Myocyte (in vitro differentiated cells): ENCODE measurements at places on chromosomes 1 and 21. TPM values are rescaled to one million over a fixed set of nuclear protein-coding genes. Genes with fewer than 3 reads are reported as not detected.

The EFNA3 gene
- total RNA-seq: 0.56 and 0.88 TPM in 2 replicates

GRCh38 chr1:42272920-42273319 is 62.1 kb downstream of the FOXJ3 start:
- DNase-seq: no peak

- DNase-seq: peak; percentile 86
Observed at GRCh38 chr1:220910021-220910420, 30.8 kb downstream of the HLX start.

The SGIP1 gene
- 1.9 and 3.7 TPM in 2 replicates for total RNA-seq

DNA sequence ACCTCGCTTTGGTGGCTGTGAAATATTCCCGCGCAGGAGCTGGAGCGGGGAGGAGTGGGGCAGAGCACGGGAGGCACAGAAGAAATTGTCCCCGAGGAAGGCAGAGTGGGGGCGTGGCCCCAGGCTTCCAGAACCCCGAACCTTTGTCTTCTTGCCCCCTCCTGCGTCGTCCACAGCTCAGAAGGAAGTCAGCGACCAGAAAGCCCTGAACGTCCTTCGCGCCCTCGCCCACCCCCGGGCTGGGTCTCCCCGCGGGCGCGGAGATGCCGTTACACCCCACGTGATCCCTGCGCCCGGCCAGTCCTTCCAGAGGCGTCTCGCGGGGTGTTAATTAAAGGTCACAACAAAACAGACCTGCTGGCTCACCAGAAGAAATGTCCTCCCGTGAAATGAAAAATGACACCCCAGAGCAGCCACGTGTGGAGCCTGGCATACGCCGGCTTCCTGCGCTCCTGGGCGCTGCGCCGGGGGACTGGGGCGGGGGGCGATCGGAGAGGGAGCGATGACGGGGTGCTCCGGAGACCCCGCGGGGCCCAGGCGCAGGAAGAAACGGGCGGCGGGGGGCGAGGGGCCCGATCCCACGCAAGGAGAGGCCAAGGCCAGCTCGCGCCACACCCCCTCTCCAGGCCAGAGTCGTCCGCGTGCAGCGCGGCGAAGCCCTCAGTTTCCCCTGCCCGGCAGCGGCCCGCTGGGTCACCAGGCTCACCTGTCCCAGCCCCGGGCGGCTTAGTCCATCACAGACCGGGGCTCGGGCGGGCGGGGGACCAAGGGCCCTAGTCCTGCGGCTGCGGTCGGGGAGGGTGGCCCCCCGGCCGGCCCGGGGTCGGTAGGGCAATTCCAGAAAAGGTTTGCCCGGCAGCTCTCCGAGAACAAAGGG is 995 bp upstream of the KIF26B start:
- peak; percentile 32 for DNase-seq

The SELENBP1 gene
- 9.5 and 15.7 TPM in 2 replicates for total RNA-seq

The MAP3K21 gene
- total RNA-seq: 0.05 TPM in 1 of 2 replicates, not detected in the other

- DNase-seq: peak; percentile 24
Observed at GRCh38 chr1:43531107-43531905, 623 bp downstream of the PTPRF start.

The NUAK2 gene
- 0.70 and 0.88 TPM in 2 replicates for total RNA-seq

GRCh38 chr1:100152271-100152670 is 19.3 kb downstream of the TRMT13 start:
- DNase-seq: no peak

GRCh38 chr1:90340606-90341005 is 345.7 kb downstream of the ZNF326 start:
- DNase-seq: peak; percentile 12

The PRAMEF13 gene
- total RNA-seq: not detected in 2 replicates

GRCh38 chr1:92117526-92117925 is 37.4 kb downstream of the BTBD8 start:
- no peak for DNase-seq

GRCh38 chr1:168179438-168180147 is 831 bp downstream of the TIPRL start:
- DNase-seq: peak; percentile 23

The STK40 gene
- total RNA-seq: 18.1 and 18.2 TPM in 2 replicates

GRCh38 chr1:201893431-201893830 is 4.7 kb downstream of the SHISA4 start:
- no peak for DNase-seq

GRCh38 chr1:222975472-222976122 is 160.8 kb downstream of the DISP1 start:
- no peak for DNase-seq

GRCh38 chr21:44890338-44890931 is 16.9 kb upstream of the PTTG1IP start:
- no peak for DNase-seq

DNA sequence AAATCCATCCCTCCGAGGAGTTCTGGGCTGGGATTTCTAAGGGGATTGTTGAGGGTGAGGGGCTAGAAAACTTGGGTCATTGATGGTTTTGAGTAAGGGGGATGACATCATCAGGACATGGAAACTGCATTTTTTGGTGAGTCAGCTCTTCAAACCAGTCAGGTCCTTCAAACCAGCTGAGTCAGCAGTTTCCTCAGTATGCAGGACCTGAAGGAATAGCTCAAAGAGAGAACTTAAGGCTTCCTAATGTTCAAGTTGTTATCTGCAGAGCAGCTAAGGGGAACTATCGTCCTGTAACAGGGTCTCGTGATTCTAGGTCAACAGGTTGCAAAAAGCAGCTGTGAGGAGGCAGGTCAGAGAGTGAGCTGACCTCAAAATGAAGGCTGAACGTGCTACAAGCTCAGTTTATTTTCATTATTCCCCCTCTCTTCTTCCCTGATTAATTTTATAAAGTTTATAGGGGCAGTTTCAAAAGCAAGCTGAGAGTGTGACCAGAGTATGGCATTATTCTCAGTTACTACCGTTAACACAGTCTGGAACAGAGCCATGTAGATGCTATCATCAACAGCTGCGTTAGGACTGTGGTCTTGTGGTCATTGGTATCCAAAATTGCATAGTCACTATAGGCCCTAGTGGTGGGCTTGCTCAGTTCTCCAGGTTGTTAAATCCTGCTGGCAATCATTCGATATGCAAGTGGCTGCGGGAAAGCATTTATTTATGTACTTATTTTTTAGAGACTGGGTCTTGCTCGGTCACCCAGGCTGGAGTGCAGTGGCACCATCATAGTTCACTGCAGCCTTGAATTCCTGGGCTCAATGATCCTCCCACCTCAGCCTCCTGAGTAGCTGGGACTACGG is 10.7 kb upstream of the SDC3 start:
- DNase-seq: peak; percentile 89

- no peak for DNase-seq
Observed at GRCh38 chr1:172399756-172400721, 20.4 kb upstream of the C1orf105 start.

GRCh38 chr1:117341123-117341522 is 26.1 kb upstream of the MAN1A2 start:
- no peak for DNase-seq

DNA sequence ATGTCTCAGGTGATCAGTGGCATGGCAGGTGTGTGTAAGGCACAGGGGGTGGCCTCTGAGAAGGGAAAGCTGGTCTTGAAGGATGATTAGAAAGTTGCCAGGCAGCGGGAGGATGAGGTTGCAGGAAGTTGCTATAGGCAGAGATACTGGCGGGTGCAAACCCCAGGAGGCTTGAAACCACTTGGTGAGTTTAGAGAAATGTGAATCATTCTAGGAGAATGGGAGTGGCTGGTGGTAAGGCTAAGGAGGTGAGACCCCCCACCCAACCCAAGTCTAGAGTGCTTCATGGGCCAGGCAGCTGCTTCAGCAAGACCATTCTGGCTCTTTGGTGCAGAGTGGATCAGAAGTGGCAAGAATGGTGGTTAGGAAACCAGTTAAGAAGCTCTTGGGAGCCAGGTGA is 9.0 kb downstream of the SH2D2A start:
- DNase-seq: no peak

GRCh38 chr1:7644961-7645750 is 125.9 kb upstream of the VAMP3 start:
- DNase-seq: peak; percentile 24

The FAM72C gene
- 0.36 and 0.96 TPM in 2 replicates for total RNA-seq

GRCh38 chr1:45622524-45623394 is 1.1 kb downstream of the CCDC17 start:
- DNase-seq: no peak

GRCh38 chr1:7303554-7304317 is 467.4 kb upstream of the VAMP3 start:
- DNase-seq: no peak

DNA sequence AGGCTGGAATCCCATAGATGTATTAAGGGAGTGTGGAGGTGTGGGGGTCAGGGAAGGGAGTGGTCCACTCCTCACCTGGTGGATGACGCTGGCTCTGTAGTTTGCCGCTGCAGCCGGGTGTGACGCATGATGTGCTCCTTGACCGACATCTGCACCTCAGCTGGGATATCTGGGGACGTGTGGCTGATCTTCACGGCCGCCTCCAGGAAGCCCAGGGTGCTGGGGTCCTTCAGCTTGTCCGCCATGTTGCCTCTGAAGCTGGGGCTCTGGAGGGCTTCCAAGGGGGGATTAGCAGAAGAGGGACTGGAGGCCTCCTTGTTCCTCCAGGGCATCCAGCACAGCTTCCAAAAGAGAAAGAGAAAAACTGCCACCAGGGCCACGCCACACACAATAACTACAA is 14.1 kb downstream of the SYT6 start:
- no peak for DNase-seq

GRCh38 chr1:1399872-1400575 is 889 bp upstream of the CCNL2 start:
- DNase-seq: peak; percentile 79

The TCHHL1 gene
- total RNA-seq: not detected in 2 replicates

DNA sequence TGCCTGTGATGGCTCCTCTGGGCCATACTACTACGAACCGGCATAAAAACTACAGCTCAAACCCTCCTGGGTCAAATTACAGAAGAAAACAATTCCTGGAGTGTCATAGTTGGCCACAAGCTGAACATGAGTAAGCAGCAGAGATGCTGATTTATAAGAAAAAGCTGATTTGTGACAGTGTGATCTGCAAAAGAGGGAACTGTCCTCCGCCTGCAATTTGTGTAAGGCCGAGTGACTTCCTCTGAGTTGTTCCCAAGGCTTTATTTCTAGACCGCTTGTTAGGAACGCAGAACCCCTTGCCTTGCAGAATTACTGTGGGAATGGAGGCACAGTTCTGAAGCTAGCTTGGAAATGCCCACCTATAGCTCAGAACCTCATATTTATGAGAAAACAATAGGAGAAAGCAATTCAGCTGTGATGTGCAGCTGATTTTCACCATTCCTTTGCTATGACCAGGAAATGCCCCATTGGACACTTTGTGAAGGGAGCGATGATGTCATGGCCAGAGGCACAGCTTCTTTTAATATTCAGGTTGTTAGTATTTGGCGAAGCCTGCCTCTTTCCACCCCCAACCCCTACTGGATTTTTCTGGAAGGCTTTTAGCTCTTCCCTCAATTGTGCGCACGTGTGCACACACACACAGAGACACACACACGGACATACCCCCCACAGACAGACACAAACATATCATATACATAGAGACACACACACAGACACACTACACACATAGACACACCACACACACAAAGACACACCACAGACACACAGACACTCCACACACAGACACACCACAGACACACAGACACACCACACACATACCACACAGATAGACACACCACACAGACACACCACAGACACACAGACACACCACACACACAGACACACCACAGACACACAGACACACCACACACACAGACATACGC is 47.6 kb downstream of the IER5 start:
- peak; percentile 90 for DNase-seq

The NCMAP gene
- total RNA-seq: not detected in 2 replicates

- DNase-seq: no peak
Observed at GRCh38 chr1:30023339-30024022, 699.9 kb downstream of the MATN1 start.

The CELA3A gene
- 0.78 and 2.6 TPM in 2 replicates for total RNA-seq

The NCAM2 gene
- total RNA-seq: 0.53 and 1.8 TPM in 2 replicates

DNA sequence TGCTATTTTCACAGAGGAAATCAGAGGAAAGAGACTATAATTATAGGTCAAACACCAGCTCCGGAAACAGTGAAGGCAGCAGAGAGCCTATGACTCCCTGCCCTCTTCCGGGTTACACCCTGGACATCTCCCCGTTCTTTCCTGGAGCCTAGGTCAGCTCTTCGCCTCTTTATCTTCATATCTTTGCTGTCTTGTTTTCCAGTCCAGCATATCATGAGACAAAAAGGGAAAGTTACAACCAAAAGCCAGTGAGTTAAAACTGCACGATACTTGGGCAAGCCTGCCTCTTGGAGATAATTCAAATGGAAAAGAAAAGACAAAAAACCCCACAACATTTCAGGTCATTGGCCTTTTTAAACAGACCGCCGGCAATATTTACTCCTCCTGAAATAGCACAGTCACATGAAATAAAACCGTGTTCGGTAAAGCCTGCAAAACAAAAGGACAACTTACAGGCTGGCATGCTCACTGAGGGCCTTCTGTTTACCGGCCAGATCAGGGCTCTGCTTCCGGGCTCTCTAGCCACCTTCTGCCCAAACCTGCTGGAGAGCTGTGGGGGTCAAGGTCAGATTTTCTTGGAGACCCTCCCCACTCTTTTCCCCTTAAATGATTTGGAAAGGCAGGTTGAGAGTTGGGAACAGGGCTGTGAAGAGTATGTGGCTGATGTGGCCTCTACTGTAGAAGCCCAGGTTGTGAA is 42.8 kb upstream of the PPP2R5A start:
- DNase-seq: no peak

DNA sequence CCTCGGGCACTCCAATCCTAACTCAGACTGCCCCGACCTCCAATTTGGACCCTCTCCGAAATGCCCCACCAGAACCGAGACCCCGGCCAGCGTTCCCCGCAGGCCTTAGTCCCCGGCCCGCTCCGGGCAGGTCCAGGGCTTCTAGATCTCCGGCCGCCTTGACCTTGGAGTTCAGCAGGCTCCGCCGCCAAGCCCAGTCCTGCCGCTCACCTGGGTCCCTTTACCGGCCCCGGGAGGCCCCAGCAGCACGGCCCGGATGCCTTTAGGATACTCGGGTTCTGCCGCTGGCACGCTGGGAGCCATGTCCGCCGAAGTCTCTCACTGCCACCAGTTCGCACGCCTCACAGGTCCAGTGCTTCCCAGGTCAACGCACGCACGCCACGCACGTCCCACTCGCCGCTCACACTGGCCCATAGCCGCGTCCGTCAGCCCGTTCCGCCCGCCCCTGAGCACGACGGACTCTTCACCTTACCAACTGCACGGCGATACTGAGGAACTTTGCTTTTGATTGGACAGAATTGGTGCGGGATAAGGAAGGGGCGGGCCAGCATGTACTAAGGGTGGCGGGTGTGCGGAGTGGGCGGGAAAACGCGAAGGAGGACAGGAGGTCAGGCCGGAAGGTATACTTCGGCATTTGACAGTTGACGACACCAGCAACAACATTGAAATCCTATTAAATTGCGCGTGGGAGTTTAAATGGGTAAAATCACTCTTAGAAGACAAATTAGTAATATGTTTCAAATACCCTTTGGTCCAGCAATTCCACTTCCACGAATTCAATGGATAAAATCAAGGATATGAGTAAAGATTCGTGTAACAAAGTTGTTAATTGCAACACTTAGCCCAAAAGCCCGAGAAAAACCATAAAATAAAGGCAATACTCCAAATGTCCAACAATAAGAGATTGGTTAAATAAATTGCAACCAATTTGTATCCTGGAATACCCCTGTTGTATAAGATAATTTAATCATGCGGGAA is at the start of gene AK2:
Gene AK2 (minus strand): TSS at position 358 of the 978 bp plus-strand sequence. CDS start 55 bp downstream, at position 303.
- DNase-seq: peak; percentile 99
